ENCODE measurements at places on chromosomes 1 and 21.
A peak's percentile ranks its signal among the peaks of the same experiment; 100 is the strongest.

DNA sequence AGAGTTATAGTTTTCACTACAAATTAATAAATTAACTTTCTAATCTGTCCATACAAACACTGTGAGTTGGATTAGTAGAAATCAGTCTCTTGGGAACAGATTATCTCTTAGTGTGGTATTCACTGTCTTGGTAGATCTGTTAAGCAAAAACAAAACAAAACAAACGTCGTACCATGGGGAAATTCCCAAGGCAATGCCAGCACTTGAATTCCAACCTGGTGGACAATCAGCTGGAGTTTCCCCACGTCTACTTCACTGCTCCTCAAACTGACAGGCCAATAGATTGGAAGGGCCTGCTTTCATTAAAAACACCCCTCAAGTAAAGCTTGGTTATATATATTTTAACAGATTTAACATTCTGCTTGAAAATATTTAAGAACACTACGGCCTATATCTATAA lies 31.9 kb downstream of the GDAP2 start:
- no peak for DNase-seq

DNA sequence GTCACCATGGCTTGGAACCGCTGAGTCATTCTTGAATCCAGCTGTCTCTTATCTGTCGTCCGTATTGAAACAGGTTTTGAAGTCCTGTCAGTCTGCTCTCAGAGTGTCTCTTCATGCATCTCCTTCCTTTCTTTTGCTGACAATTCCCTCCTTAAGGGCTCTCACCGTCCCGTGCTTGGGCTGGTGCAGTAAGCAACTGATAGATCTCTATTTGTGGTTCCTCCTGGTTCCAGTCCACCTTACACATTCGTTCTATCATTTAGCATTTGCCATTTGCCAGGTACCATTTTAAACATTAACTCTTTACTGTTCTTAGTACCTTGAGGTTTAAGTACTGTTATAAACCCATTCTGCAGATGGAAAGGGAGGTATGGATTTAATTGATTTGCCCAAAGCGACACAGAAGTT lies 88.9 kb downstream of the DYRK1A start:
- DNase-seq = no peak

GRCh38 chr1:1889847-1890505 lies 911 bp downstream of the GNB1 start:
- DNase-seq = no peak

DNA sequence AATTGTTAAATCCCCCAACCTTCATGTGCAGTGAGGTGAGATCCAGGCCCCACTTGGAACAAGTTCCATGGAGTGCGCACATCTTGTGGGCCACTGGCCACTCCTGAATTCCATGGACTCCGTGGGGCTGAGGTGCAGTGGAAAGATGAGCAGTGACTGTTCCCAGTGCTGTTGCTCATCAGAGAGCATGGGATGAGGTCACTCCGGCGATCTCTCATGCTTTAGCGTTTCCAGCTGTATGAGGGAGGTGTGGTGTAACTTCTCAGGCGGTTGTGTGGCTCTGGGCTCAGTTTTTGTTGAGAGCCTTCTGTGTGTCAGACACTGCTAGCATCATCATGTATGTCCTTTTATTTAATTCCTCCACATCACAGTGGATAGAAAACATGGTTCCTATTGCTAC lies 96.2 kb downstream of the GALNT2 start:
- no peak for DNase-seq

DNA sequence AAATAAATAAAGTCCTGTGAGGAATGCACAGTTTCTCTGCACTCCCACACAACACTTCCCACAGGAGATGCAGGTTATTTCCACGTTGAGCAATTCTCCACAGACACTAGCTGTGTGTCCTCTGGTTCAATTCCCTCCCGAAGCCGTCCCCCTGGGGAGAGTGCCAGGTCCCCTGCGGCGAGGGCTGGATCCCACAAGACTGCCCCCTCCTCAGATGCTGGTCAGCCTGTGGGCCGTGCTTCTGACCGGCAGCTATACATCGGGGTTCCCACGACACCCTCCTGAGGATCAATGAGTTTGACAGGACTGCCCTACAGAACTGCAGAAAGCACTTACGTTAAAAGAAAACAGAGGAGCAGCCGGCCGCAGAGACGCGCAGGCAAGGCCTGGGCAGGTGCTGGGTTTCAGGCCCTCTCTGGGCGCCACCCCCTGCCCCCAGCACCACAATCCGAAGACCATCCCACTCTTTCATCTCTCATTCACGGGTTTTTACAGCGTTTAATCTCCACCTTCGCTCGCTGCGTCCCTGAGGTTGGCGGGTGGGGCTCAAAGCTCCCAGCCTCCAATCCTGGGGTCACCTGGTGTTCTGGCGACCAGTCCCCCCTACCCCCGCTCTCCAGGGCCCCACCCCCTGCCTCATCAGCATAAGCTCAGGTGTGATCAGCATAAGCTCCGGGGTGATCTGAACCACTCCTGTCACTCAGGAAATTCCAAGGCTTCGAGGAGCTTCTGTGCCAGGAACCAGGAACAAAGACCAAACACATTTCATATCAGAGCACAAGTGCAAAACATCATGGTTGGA lies 9.3 kb downstream of the SLC35E2B start:
- DNase-seq = no peak

DNA sequence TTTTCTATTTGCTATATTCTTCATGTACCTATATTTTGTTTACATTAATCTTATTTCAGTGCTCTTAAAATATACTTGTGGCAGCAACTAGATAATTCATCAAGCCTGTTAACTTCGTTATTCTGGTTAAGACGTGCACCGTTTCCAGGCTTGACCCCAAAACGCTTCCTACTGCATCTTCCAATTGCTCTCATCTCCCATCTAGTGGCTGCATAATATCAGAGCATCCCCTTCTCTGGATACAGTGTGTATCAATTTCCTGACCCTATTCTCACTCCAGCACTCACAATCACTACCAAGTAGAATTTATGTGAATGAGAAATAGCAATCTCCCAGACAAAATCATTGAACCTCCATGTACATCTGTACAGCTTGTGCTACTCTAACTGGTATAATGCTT lies 1280.3 kb upstream of the B3GALT2 start:
- DNase-seq = no peak

- no peak for DNase-seq
These were observed 22.6 kb downstream of the ST3GAL3 start for GRCh38 chr1:43729816-43730463.

DNA sequence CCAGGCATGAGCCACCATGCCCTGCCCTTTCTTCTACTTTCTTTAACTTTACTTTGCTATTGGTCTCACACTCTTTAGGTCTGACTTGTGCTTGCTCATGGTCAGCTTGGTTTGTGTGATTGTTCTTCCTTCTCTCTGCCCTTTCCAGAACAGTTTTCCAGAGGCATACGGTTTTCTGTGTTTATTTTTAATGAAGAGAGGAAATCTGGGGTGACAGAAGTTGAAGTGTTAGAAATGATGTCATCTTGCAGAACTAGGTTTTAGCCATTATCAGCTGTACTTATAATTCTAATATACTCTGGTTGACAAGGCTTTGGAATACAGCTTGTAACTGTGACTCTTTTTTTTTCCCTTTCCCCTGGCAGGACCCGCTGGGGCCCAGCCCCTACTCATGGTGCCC lies 14.4 kb downstream of the AGO3 start:
- DNase-seq = no peak

- DNase-seq = no peak
These were observed 13.4 kb upstream of the ALX3 start for GRCh38 chr1:110083866-110084226.

GRCh38 chr1:26158271-26158907 lies 490 bp upstream of the FAM110D start:
- DNase-seq = no peak

DNA sequence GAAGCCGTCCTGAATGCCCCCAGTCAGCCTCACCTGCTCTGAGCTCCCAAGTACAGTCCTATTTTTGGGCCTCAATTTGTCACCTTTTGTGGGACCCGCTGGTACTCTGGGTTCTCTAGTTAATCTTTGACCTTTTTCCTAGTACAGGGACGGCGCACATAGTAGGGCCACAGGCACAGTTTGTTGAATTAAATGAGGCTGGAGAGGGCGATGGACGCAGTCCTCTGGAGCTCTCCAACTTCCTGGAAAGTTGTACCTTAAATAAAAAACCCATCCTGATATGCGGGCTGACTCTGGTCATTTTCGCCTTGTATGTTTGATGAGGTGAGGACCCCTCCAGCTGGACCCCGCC lies 4.8 kb downstream of the FAM110D start:
- no peak for DNase-seq

DNA sequence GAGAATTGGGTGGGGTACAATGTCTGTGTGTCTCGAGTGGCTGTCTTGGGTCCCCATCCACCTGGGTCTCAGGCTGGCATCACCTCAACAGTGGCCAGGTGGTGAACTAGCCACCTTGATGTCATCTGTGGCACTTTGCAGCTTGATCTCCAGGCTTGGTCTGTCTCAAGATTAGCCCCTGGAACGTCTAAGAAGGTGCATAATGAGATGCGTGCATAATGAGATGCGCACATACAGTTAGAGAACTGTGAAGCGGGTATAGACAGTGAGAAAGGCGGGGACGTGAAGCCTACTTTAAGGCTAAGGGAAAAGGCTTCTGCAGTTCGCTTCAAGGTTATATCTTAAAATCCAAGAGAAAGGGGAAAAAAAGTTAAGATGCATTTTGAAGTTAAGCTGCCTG lies 98.7 kb downstream of the WDR4 start:
- no peak for DNase-seq

DNA sequence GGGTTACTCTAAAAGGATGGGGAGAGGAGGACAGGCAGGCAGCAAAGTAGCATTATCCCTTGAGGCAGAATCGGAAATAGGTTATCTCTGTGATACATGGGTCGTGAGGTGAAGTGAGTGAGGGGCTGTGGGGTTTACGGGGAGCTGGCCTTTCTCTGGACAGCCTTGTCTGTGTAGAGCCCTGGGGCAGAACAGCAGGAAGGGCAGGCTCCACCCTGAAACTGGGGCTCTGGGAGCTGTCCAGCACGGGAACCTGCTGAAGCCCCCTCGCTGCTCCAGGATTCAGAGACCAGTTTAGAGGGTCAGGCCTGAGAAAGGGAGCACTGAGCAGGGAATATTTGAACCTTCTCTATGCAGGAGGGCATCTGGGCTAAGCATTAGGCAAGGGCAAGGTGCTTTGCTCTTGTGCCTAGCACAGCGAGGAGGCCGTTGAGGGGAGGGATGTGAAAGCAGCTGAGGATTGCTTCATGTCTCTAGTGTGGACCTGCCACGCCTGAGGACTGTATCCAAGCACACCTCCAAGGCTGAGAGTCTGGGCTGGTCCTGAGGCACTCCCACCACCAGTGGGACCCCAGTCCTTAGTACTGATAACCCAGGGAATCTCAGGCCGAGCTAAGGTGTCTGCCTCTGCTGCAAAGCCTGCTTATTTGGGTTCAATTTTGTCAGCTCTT lies 55.8 kb downstream of the NAV1 start:
- no peak for DNase-seq

DNA sequence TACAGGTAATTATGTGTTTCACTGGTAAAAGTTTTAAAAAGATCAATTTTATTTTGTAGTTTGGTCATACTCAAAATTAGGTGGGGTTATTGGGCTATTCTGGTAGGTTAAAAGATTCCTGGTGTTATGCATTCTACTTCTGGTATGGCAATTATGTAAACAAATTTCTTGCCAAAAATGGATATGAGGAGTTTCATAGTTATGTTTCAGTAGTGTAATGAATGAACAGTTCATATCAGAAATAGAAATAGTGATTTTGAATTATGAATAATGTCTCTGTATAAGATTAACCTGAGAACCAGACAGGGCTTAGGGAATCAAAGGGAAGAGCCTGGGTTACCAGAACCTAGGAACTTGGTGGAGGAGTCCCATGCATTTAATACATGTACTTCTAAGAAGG lies 15.9 kb downstream of the ATF6 start:
- no peak for DNase-seq

- DNase-seq = peak; percentile 20
These were observed 23.5 kb downstream of the ASB17 start for GRCh38 chr1:75908717-75909152.

DNA sequence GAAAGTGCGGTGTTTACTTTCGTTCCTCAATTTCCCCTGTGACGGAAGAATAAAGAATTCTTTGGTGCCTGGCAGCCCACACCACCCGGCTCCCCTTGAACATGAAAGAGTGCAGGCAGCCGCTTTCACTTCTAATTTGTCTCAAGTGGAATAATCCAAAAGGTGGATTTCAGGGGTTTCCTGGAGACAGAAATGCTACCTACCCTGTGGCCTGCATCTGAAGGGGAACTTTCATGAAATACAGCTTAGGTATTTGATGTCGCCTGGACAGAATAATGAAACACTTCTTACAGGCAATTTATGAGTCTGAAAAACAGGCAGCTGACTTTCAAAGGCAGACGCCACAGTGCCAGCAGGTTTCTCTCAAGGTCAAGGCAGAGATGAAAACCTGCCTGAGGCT lies 169.5 kb upstream of the USP24 start:
- no peak for DNase-seq

GRCh38 chr1:75131565-75132241 lies 2.5 kb upstream of the LHX8 start:
- no peak for DNase-seq

DNA sequence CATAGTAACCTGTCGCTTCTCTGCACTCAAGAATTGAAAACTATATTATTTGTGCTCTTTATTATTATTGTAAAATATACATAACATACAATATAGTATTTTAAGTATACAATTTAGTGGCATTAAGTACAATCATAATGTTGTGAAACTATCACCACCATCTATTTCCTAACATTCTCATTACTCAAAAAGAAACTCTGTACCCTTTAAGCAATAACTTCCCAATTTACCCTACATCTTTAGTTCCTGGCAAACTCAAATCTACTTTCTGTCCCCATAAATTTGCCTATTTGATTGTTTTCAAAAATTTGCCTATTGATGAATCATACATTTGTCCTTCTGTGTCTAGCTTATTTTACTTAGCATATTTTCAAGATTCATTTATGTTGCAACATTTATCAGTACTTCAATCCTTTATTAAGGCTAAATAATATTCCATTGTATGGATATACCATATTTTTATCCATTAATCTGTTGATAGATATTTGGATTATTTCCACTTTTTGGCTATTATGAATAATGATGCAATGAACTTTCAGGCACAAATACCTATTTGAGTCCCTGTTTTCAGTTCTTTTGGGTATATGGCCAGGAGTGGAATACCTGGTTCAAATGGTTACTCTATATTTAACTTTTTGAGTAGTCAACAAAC lies 99.6 kb upstream of the DMRTA2 start:
- no peak for DNase-seq

GRCh38 chr1:197632651-197633050 lies 142.6 kb downstream of the DENND1B start:
- DNase-seq = no peak

- DNase-seq = no peak
These were observed 7.3 kb downstream of the IPO13 start for GRCh38 chr1:43954036-43954435.

GRCh38 chr1:34108711-34109110 lies 56.3 kb downstream of the CSMD2 start:
- no peak for DNase-seq

- DNase-seq = no peak
These were observed 186.6 kb downstream of the GRIK1 start for GRCh38 chr21:29753216-29753615.

DNA sequence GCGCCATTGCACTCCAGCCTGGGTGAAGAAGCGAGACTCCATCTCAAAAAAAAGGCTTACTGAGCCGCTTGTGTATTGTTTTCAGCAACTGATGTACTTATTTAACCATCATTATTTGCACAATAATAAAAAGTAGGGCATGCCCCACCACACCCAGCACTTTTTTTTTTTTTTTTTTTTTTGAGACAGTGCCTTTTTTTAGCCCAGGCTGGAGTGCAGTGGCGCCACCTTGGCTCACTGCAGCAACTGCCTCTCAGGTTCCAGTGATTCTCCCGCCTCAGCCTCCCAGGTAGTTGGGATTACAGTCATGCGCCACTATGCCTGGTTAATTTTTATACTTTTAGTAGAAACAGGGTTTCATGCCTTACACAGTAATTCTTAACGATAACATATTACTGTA lies 12.2 kb upstream of the TRNAU1AP start:
- no peak for DNase-seq
